Stimulated activated CD4-positive, alpha-beta T cell treated with anti-CD3 and anti-CD28 coated beads, Interleukin-15, amount 100 ng/mL, for 24 hours (primary cell): ENCODE measurements at places on chromosomes 16 and 17.
A peak's percentile ranks its signal among the peaks of the same experiment; 100 is the strongest.

DNA sequence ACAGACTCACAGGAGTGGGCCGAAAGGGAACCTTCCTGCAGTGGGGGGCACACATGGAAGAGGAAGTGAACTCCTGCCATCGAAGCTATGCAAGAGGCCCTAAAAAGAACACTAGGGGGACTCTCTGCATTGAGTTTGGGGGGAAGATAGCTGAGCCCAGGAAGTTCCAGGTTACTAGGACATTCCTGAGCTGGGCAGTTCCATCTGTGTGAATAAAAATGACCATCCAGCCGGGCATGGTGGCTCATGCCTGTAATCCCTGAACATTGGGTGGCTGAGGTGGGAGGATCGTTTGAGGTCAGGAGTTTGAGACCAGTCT is 211.8 kb downstream of the ZNF423 start:
- no peak for DNase-seq

DNA sequence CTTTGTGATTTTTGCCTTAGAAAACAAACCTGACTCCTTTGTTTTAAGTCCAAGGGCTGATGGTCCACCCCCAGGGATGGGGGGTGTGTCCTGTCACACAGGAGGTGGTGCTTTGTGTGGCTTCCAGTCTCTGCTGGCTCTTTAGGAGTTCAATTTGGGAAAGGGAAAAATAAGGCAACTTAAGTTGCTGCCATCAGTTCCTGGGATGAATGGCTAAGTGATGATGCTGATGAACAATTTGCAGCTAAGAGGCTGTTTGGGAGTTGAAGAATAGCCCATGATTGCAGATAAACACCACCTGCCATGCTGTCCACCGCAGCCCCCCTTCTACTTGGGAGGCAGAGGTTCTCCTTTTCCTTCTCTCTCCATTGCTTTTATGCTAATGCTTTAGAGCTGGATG is 40.2 kb downstream of the ARL4D start:
- no peak for DNase-seq

DNA sequence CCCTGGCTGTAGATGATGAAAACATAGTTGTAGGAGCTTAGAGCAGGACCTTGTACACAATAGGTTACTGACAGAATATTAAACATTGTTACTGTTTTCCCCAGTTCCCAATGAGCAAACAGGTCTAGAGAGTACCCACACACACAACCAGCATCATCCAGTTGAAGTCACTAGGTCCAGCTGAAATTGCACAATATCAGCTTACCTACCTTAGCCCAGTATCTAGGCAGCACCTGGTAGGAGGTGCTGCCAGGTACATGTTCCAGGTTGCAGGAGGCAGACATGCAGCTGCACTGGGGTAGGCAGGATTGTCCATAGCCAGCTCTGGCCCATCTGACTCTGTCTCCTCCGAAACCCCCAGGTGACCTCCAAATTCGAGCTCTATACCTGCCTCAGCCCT is 1.5 kb upstream of the SYCE1L start:
- no peak for DNase-seq

- DNase-seq: no peak
These were observed 46.1 kb downstream of the IRX3 start for GRCh38 chr16:54240271-54241129.

DNA sequence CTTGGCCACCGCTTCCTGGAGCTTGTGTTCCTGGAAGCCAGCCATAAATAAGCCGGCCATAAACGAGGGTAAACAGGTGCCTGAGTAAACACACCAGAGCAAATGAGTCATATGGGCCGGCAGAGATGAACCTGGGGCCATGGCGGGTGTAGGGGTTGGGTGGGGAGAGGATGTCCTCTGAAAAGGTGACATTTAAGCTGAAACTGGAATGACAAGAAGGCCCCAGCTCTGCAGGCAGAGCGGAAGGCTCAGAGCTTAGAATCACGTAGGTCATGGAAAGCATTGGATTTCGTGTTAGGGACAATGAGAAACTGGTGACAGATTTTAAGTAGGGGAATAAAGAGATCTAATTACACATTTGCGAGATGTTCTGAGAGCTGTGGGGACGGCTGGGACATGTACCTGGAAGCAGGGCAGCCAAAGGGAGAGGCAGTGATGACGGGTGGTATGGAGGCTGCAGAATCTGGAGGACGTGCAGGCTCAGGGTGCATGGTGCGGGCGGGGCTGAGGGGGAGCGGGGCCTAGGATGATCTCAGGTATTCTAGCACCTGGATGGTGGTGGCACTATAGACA is 8.1 kb upstream of the DNASE1 start:
- no peak for DNase-seq

DNA sequence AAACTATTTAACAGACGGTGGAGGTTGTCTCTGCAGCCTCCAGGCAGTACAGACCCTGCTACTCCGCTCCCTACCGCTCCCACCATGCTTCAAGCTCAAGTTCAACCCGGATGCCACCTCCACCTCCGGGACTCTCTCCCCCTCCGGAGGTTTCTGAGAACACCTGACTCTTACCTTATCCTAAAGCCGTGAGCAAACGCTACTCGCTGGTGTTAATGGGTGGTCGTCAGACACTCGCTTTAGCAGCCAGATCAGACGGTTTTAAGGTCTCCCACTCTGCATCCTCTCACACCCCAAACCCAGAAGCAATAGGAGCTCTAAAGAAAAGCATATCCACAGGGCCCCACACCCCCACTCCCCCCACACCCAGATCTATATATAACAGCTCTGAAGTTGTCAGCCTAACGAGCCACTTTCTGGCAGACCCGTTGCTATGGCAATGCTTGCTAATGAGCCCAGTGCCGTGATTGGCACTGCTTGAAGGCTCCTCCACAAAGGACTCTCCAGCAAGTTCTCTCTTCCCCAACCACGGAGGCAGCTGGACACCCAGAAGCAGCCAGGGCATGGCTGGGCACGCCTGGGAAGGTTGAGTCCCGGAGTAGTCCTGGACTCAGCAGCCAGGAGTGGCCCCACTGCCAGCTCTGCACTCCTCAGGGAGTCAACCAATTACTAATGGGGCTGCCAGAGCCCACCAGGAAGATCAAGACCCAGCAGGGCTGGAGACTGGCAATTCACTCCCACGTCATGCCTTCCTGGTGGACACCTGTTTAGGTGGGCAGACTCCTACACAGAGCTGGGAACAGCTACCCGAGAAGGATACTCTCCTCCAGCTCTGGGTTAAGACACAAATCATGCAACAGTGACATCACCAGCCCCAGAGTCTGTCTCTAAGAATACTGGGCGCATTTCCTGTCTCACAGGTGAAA is 121.2 kb upstream of the RCVRN start:
- DNase-seq: no peak

DNA sequence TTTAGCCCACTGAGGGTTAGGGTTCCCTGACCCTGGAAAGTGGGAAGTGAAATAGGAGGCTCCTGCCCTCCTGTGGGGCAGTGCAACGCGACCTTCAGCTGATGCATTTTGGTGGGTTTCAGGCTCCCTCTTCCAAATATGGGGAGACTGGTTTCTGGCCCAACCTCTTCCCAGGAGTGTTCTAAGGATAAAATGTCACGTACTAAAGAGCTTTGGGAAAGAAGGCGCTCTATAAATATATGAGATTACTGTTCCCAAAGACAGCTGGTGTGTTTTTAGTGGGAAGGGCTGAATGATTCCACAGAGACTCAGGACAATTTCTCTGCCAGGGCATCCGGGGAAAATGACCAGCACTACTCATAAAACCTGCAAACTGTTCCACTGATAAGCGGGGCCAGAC is 9.8 kb downstream of the SLC35B1 start:
- DNase-seq: no peak

GRCh38 chr17:68089881-68090280 is 54.3 kb downstream of the KPNA2 start:
- peak; percentile 21 for DNase-seq

- DNase-seq: no peak
These were observed 1324.9 kb upstream of the CDH8 start for GRCh38 chr16:63361032-63361624.

DNA sequence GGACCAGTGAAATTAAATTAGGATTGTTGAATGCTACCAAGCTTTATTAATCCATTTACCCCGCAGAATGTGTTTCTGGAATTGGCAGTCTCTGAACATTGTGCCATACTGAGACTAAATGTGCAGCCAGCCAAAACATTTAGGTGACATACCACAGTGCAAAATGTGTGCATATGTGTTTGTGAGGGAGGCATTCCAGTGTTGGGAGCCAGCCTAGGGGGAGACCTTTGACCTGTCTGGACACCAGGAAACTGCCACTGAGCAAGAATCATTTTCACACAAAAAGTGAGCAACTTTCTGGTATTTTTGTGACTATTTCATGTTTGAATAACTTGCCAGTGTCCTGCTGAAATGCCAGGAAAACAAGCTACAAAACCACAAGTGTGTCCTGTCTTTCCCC is 64.7 kb upstream of the SLC12A3 start:
- no peak for DNase-seq

- DNase-seq: no peak
These were observed 16.8 kb upstream of the MYO15B start for GRCh38 chr17:75570772-75571171.

GRCh38 chr17:40486522-40487370 is 14.7 kb downstream of the TNS4 start:
- DNase-seq: no peak

- no peak for DNase-seq
These were observed 5.7 kb upstream of the SLC38A8 start for GRCh38 chr16:84048270-84048669.

- DNase-seq: no peak
These were observed 25.3 kb downstream of the ZNF778 start for GRCh38 chr16:89242795-89243200.

- no peak for DNase-seq
These were observed 3.2 kb downstream of the USP32 start for GRCh38 chr17:60388742-60389141.

GRCh38 chr17:66548659-66549310 is 246.4 kb downstream of the PRKCA start:
- no peak for DNase-seq

DNA sequence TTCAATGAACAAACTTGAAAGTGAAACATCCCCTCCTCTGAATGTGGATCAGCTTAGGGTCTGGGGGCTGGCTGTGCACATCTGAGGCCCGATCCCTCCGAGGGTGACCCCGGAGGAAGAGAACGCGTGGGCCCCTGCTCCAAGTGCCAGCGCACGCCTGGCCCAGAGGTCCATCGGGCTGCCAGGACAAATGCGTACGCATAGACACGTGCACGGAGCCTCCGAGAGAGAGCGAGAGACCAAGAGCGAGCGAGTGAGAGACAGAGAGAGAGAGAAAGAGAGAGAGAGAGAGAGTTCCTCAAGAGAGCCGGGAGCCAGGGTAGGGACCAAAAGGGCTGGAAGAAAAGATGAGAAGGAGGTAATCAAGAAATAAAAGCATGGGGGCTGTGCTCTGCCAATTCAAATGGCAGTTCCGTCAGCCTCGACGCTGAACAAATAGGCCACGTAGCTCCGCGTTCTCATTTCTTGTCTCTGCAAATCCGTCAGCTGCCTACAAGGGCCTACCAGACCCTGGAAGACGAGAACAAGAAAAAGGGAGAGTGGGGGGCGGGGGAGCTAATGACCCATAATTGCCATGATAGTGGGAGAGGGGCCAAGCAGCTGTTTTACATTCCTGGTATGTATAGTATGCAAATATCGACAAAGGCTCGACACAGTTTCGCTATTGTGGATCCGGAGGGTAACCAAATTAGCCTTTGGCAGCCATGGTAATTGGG is 435.3 kb upstream of the ZFHX3 start:
- DNase-seq: no peak

DNA sequence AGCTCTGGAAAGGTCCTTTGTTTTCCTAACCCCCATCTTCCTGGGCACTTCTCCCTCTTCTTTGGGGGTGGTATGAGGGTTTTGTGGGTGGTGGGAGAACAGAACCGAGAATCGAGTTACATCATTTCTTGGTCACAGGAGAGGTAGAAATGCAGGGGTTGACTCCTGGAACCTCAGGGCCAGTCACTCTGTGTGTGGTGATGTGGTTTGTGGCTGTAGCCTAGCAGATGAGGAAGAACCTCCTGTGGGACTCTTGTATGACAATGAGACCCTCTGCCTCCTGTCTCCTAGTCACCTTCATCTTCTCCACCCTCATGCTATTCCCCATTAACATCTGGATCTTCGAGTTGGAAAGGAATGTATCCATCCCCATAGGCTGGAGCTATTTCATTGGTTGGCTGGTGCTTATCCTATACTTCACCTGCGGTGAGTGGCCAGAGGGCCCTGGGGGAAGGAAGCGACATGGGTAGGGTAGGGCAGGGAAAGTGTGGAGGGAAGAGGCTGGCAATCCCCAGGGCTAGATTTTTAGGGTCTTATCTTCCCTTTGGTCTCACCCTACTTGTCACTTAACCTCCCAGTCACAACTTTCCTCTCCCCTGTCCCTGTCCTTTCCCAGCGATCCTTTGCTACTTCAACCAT is 5.5 kb downstream of the ODF4 start:
- no peak for DNase-seq
